AG09319 (cell line): ENCODE measurements at places on chromosomes 3 and 15.
A peak's percentile ranks its signal among the peaks of the same experiment; 100 is the strongest.

GRCh38 chr3:88267847-88268246 lies 118.1 kb downstream of the C3orf38 start:
- no peak for DNase-seq

DNA sequence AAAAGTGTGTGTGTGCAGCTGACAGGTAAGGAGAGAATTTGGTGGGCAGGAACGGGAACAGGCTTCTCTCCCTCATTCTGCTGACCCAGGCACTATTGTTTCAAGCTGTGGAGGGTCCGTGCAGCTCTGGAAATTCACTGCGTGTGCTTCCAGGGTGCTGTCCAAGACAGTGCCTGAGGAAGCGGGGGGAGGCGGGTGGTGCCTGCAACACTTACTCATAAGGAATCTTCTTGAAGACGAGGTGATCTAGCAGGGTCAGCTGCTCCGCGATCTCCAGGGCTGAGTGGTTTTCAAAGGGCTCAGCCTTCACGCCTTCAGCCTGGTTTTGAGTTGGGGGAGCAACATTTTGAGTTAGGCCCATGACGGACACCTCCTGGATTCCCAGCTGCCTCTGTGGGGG lies 46.6 kb upstream of the CTSH start:
- no peak for DNase-seq

DNA sequence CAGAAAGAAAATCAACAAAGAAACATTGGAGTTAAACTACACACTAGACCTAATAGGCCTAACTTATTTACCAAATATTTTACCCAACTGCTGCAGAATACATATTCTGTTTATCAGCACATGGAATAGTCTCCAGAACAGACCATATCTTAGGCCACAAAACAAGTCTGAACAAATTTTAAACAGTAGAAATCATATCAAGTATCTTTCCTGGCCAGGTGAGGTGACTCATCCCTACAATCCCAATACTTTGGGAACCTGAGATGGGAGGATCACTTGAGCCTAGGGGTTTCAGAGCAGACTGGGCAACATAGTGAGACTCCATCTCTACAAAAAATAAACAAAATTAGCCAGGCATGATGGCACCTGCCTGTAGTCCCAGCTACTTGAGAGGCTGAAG lies 18.1 kb upstream of the KPNA4 start:
- no peak for DNase-seq

- DNase-seq, result no peak
Measured at GRCh38 chr15:88385078-88385700, 82.0 kb downstream of the MRPL46 start.

DNA sequence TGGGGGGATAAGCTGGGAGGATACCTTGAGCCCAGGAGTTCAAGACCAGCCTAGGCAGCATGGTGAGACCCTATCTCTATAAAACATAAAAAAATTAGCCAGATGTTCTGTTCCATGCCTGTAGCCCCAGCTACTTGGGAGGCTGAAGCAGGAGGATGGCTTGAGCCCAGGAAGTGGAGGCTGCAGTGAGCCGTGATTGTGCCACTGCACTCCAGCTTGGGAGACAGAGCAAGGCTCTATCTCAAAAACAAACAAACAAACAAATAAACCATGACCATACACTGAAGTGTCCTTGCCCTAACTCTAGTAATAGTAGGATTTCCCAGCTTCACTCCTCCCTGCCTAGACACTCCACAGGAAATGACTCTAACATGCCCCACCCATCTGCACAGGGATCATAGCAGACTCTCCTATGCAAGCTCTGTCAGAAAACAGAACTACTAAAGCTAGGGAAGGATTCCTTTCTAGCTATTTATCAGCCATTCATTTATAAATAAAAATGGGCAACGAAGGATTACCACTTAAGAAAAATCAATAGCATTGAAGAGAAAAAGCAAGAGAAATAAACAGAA lies 4.6 kb downstream of the ERICH6 start:
- DNase-seq, result no peak

DNA sequence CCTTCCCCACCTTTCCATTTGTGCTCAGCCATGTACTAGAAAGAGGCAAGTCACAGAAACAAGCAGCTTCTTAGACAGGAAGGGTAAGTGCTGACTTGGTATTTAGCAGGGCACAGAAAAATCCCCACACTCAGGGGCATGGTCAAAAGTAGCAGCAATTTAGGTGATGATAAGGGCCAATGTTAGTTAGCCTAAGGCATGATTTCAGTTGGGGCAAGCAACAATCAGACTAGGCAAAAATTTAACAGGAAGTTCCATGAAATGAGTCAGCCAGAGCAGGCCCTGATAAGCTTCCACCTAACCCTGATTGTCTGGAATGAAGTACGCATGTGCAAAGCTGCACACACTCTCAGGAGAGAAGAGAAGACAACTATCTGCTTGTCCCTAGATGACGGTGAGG lies 423.4 kb upstream of the UBE2E2 start:
- DNase-seq, result no peak

DNA sequence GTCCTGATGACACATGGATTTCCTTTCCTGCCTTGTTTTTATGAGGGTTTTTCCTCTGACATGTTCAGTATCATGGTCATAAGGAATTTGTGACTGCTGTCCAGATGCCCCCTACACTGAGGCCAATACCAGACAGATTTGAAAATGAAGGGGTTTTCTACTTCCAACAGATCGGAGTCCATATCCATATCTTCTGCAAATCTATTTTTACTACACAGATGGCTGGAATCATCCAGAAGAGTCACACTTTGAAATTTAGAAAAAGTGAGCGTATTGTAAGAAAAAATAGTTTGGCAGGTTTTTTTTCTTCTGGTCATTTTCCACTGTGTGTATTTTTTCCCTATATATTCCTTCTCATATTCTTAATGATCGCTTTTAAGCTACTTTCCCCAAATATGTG lies 197.5 kb upstream of the LRRC3B start:
- DNase-seq, result no peak

DNA sequence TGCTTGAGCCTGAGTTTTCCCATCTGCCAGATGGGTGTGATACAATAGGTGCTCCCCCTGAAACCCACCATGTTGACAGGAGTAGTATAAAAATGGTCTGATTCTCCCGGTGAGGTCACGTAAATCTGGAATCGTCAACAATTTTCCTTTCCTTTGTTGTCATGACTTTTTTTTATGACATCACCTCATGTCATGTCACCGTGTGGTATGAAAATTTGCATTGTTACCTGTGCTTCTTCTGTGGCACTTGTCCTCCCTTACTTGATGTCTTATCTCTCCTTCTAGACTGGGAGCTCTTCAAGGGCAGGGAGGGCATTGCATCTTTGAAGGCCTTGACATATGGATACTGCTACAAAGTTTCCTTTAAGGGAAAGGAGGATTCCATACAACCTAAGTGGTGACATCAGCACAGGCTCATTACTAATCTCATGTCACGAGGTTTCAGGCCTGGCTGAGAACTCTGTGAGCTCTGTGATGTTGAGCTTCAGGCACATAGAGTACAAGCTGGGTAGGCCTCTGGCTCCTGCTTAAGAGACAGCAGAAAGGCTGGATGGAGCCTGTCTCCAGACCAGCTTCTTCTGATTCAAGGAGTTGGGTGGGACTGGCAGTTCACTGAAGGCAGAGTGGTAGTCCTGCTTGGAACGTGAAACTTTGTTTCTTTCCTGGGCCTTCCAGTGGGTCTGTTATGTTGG lies 66.3 kb downstream of the LPP start:
- no peak for DNase-seq

DNA sequence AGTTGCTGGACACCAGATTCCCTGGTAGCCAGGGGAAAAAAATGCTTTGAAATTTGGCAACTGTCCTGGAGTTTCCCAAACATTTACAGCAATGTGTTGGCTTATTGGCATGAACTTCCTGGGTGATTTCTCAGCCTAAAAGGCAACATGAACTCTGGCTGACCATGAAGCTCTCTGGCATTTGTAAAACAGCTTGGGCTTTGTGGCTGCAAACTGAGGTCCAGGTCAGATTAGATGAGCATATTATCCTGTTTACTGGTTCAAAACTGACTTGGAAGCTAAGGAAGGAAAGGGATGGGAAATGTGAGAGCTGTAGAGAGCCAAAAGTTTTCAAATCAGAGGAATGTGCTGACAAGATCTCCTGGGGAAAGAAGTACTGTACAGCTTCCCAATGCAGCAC lies 139.0 kb downstream of the P3H2 start:
- peak; percentile 86 for DNase-seq

- DNase-seq, result no peak
Measured at GRCh38 chr3:60528651-60529050, 722.6 kb downstream of the FHIT start.

GRCh38 chr3:194961149-194961548 lies 275.5 kb downstream of the FAM43A start:
- DNase-seq, result no peak

DNA sequence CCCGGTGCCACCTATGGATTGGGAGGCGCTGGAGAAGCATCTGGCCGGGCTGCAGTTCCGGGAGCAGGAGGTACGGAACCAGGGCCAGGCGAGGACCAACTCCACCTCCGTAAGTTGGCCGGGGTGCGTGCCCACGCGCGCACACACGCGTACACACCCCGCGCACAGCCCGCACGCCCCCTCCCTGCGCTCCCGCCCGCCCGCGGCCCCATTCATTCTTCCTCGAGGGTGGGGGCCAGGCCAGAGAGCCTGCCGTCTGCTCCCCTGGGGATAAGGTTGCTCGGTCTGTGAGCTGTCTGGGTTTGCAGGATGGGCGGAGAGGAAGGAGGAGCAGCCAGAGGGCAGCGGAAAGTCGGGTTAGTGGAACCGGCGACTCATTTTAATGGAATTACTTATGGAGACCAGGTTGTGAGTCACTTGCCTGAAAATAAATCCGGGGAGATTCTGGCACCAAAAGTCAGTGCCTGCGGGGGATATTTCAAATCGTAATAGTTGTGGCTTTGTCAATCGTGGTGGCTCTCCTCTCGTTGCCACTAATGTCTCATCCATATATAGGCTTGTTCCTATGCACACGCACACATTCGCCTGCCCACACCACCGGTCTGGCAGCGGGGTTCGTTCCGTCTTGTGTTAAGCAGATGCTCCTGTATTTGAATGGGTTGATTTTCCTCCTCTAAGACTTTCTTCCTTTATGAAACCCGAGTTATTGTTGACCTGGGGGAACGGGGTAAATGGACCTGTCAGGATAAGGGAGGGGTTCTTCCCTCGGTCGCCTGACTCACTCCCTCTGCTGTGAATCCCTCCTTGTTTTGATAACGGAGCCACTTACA lies 223.4 kb upstream of the IL12A start:
- DNase-seq, result peak; percentile 94

- DNase-seq, result no peak
Measured at GRCh38 chr15:25668901-25669300, 194.2 kb downstream of the ATP10A start.

DNA sequence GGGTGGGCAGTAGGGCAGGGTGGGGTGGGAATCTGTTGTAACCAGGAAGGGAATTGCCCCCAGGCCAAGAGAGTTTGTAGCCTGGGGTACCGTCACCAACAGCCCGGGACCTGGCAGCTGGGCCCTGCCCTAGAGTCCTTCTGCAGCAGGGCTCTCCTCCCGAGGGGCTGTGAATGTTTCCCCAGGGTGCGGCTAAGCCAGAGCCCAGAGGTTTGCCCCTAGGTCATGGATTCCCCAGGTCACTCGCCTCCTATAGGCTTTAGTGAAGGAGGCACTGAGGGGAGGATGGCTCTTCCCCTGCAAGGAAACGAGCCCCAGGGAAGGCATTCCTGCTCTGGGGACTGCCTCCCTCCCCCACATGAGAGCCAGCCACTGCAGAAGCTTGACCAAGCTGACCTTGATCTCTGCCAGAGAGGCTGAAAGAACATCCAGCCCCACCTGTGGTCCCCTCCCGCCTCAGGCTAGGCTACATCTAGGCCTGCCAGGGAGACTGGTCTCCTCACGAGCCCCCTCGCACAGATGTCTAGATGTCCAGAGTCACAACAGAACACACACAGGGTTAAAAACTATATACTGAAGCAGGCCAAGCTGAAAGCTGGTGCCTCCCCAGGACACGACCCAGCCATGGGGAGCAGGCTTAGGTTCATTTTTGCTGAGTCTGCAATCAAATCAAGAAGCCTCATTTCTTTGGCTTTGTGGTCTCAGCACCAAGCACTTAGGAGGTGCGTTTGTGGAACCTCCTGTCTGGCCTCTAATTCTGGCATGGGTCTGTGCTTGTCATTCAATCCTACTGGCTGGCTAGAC lies 69.1 kb upstream of the TAMM41 start:
- DNase-seq, result no peak

DNA sequence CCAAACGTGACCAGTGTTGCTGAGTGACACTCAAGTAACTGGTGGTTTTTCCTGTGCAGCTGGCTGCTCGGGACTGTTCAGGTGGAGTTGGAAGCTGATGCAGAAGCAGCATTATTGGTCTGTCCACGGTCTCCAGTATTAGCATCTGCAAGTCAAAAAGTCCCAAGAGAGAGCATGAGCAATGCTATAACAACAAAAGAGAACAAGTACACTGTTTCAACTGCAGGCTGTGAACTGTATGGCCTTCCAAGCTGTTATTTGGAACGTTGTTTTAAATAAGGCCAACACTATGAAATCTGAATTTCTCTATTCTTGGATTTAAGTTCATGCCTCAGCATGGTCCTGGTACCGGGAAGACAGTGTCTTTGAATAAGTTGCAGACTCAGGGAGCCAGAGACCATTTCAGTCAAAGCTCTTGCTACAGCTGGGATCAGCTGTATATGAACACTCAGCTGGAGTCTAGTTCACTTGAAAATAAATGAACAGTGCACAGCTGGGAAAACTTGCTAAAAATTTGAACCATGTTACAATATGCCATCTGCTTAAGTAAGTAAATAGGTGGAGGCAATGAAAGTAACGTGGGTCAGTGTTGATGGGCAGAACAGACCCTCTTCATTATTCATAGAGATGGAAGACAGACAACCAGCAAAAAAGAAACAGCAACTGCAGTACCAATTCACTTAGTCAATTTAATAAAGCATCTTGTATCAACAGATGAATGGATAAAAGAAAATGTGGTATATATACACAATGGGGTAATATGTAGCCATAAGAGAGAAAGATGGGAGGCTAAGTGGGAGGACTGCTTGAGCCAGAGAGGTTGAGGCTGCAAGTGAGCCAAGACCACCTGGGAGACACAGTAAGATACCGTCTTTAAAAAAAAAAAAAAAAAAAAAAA lies 45.1 kb downstream of the NR1I2 start:
- DNase-seq, result no peak

DNA sequence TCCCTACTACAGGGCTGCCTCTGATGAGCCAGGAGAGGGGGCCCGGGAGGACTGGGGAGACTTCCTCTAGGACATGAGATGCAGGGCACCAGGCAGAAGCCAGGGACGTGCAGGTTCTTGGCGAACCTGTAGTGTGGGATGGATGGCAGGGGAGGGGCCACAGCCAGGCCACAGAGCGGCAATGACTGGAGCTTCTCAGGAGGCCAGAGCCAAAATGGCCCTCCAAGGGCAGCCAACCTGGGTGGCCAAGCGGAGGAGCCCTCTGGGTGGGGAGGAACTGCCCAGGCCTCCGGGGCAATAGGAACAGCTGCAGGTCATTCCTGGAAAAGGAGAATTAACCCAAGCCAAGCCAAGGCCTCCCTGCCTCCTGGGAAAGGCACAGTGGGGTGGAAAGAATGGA lies 224.5 kb downstream of the XXYLT1 start:
- DNase-seq, result no peak

- peak; percentile 14 for DNase-seq
Measured at GRCh38 chr3:41960826-41961750, 815 bp downstream of the ULK4 start.
